Stimulated activated CD4-positive, alpha-beta T cell treated with anti-CD3 and anti-CD28 coated beads, Interleukin-1b, Interleukin-23, amount 100 ng/mL, for 24 hours (primary cell): ENCODE measurements at places on chromosomes 11 and 22.

DNA sequence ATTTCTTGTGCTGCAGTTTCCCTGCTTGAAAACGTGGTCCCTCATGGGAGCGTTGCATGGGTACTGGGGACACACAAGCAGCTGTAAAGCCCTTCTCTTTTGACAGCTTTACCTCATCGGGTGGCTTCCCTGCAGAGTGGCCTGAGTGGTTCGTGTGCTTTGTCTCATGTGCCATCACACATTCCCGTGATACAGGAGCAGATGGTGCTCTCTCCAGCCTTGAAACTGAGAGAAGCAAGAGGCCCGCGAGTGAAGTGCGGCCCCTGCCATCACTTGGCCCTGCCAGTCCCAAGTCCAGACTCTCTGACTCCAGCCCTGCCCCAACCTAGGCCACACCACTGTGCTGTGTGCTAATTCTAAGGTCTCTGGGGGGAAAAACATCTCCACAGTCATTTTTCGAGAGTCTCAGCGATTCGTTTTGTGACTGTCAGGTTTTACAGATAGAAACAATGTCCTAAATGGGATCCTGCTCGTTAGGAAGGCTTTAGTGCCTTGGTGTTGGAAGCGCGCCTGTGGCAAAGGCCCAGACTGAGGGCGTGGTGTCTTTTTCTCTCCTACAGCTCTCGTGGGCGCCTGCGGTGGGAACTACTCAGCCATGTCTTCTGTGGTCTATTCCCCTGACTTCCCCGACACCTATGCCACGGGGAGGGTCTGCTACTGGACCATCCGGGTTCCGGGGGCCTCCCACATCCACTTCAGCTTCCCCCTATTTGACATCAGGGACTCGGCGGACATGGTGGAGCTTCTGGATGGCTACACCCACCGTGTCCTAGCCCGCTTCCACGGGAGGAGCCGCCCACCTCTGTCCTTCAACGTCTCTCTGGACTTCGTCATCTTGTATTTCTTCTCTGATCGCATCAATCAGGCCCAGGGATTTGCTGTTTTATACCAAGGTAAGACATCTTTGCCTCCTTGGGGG lies 64.2 kb downstream of the KREMEN1 start:
- no peak for DNase-seq

DNA sequence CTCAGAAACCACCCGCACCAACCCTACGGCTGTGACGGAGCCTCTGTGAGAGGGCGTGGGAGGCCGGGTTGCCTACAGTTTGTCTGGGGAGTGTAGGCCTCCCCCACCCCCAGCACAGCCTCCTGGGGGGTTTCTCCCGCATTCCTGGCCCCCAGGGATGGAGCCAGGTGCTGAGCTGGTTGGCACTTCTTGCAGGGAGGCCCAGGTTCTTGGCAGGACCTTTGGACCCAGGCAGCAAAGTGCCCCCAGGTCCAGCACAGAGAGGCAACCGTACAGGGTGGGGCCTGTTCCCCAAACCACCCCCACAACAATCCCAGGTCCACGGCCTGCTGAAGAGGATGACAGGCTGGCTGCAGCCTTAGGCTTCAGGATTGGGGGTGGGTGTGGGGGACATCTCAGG lies 36.5 kb downstream of the MACROD1 start:
- no peak for DNase-seq

DNA sequence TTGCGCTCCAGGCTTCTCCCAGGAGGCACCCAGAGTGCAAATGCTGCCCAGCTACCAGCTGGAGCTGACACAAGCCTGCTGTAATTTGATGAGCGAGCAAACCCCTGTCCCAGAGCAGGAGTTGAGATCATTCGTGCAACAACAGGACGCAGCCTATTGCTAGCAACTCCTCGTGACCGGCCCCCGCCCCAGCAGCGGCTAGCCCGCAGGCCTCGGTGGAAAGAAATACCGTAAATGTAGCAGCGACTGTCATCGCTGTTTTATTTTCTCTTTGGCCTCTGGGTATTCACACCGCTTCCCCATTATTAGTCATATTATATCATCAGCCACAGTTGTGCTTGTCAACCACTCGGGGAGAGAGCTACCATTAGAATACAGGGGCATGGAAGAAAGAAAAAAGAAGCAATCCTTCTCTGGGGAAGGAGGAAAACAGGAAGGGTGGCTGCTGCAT lies 59.2 kb upstream of the ATXN10 start:
- no peak for DNase-seq

GRCh38 chr11:81963018-81963417 lies 770.6 kb downstream of the FAM181B start:
- DNase-seq = no peak

GRCh38 chr11:4086575-4087353 lies 7.8 kb upstream of the RRM1 start:
- DNase-seq = no peak

DNA sequence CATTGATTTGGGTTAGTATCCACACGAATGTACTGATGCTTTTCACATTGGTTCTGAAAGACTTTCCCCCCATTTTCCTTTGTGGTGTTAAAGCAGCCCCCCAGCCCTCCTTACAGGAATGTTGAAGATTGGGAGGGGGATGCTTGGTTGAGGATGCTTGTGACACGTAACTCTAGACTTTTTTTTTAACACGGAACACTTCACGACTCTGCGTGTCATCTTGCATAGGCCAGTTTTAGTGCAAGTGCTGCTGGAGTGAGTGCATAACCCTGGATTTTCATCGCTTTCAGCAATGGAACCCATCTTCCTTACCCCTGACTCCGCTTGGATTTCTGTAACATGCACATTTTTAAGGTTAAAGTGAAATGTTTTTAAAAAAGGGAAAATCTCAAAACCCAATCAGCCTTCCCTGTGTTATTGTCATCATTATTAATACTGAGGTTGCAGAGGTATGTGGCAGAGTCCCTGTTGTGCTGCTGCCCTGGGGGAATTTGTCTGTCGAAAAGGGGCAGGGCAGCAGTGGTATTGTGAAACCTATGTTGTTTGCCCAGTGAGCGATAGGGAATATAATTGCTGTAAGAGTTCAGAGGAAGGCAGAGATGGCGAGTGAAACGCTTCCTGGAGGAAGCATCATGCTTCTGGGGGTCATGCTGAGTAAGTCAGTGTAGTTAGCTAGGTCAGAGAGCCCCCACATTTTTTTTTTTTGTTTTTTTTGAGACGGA lies 12.1 kb downstream of the CECR2 start:
- DNase-seq = no peak

- no peak for DNase-seq
These were observed 22.4 kb upstream of the ETS1 start for GRCh38 chr11:128609785-128610184.

GRCh38 chr11:11988681-11989261 lies 19.7 kb downstream of the DKK3 start:
- no peak for DNase-seq

GRCh38 chr22:45636683-45637082 lies 35.0 kb upstream of the ATXN10 start:
- no peak for DNase-seq

DNA sequence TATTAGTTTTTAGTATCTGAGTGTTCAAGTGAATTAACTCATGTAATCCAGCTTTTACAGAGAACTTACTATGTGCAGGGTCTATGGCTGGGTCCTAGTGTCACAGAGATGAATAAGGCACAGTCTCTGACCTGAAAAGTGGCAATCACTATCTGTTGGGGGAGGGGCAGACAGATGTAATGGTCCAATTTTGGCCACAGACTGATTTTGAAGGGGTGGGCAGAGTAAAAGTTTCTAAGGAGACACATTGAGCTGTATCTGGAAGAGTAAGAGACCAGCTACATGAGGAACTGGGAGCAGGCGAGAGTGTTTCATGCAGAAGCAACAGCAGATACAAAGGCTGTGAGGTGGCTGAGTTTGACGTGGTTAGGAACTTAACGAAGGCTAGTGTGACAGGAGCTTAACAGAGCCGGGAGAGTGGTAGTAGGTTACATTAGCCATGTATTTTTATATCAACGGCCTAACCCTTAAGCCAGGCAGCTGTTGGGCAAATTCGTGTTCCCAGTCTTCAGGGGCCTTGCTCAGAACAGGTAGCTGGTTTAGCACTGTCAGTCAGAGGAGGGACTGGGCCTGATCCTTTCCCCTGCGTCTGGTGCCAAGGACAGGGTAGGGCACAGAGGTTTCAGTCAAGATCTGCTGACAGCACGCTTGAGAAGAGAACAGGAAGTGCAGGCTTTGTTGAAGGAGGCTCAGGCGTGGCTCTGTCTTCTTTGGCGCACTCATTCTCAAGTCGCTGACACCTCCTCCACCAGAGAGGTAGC lies 1.4 kb upstream of the STIM1 start:
- DNase-seq = peak; percentile 25
